KBM-7 (cell line): ENCODE measurements at places on chromosomes 5 and 9.

DNA sequence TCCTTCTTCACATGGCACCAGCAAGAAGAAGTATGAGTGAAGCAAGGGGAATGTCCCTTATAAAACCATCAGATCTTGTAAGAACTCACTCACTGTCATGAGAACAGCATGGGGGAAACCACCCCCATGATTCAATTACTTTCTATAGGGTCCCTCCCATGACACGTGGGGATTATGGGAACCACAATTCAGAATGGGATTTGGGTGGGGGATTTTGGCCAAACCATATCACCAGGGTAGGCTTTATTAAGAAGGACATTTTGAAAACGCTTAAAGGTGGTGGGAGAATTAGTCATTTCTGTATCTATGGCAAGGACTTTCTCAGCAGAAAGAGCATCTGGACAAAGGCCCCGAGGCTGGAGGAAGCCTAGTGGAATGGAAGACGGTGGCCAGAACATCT, 100.2 kb upstream of the ADAMTS16 start:
- no peak for DNase-seq

DNA sequence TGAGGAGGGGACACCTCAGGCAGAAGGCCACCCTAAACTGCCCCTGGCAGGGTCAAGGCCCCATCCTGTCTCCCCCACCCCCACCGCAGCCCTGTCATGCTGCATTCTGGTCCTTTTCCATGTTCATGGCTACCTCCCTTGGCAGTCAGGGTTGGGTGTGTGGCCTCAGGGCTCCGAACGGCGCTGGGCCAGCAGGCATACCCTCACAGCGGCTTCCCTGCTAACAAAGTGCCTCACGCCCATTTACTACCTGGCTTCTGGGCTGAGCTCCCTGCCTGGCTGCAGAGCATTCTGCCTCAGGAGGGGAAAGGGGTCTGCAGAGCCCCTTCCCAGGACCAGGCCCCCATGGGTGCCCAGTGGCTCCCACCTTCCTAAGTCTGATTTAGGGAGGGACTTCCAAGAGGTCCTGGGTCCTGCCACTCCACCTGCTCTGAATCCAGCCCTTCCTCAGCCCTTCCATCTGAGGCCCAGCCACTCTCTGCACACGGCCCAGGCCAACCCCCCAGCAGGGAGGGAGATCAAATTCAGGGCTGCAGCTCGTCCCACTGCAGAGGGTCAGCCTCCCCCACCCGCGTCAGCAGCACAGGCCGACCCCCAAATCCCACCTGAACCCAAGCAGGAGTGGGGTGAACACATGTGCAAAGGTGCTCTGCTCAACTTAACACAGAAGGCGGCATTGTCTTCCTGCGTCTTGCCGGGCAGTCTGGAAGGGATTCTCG, 115.9 kb upstream of the PHYKPL start:
- DNase-seq = no peak

DNA sequence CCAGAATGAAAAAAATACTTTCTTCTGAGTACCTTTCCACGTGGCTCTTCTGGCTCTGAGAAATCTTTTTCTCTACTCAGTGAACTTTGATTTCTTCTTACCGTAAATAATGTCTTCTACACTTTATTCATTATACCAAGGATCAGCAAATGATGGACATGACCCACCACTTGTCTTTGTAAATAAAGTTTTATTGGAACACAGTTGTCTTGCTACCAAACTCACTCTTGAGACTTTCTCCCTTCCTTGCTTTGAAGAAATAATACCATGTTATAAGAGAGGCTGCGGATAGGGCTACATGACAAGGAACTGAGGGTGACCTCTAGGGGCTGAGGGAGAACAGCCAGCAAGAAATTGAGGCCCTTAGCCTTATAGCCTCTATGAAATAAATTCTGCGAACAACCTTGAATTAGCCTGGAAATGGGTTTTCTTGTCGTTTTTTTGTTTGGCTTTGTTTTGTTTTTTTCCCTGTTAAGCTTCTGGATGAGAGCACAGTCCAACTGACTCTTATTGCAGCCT, 212.5 kb downstream of the COMMD10 start:
- DNase-seq = no peak

DNA sequence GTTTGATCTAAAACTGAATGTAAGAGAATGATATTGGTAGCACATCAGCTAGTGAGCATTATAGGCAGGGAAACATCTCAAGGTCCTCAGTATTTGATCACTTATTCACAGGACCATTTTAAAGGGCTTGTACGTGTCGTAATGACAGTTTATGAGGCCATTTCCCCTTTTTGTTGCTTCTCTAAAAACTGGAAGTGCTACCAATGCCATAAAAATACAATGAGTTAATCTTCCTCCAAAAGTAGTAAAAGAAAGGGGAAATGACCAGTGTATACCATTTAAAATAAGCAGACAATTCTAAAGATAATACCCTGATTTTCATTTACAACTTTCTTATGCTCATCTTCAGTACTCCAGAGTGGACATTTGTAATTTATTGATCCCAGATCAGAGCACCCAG, 285.8 kb upstream of the PCSK5 start:
- DNase-seq = peak; percentile 61

DNA sequence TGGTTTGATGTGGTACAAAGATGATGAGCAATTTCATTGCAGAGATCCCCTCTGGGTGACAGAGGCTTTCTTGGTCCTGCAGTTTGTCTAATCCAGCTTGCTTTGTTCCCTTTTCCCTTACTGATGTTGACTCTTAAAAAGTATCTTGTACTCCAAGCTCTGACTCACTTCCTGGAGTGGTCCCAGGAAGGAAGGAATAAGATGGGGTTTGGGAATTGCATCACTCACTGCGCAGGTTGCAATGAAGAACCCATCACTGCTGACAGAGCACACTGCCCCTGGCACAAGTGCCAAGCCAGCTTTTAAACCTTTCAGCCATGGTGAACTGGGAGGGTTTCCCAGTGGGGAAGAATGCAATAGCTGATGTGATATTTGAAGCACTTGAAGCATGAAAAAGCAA, 662.2 kb upstream of the CTNND2 start:
- DNase-seq = no peak

DNA sequence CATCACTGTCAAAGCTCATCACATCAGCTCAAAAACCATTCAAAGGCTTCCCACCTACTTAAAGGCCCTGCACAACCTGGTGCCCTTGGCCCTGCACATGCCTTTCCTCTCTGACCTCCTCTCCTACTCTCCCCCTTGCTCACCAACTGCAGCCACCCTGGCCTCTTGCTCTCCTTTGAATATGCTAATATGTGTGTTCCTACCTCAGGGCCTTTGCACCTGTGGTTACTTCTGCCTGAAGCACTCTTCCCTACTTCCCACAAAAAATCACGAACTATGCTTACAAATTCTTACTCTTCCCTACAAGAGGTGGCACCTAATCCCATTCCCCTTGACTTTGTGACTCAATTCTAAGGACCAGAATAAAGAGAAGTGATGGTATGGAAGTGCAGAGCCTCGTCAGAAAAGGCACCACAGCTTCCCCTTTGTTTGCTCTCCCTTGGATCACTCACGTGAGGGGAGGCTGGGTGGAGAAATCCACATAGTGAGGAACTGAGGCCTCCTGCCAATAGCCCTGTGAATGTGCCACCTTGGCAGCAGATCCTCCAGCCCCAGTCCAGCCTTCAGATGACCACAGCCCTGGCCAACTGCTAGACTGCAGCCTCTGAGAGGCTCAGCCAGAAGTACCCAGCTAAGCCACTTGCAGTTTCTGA, 3.2 kb upstream of the TMEM171 start:
- no peak for DNase-seq

GRCh38 chr9:121596515-121596914, 54.9 kb upstream of the DAB2IP start:
- no peak for DNase-seq

DNA sequence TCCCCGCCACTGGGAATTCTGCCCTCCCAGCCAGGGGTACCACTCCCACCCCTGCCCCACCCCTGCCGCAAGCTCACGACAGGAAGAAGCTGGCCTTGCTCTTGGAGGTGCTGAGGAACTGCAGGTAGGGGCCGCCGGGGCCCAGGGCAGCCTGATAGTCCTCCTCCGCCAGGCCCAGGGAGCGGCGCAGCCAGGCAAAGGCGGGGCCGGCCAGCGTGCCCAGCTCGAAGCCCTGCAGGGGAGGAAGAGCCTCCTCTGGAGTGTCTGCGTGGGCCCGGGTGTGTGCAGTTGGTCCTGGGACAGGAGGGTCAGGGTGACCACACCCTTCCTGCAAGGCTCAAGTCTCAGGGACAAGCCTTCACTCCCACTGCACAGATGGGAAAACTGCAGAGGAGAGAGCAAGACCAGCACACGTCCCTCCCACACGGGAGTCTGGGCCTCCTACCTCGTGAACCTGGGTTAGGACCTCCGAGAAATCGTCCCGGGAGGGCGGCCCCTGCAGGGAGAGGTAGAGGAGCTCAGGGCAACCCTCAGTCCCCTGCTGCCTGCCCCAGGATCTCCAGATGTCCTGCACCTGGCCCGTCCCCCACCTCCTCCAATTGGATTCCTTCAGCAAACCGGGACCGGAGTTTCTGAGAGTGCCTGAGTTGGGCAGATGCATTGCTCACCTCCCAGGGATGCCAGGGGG, 2.4 kb downstream of the PIP5KL1 start:
- no peak for DNase-seq

DNA sequence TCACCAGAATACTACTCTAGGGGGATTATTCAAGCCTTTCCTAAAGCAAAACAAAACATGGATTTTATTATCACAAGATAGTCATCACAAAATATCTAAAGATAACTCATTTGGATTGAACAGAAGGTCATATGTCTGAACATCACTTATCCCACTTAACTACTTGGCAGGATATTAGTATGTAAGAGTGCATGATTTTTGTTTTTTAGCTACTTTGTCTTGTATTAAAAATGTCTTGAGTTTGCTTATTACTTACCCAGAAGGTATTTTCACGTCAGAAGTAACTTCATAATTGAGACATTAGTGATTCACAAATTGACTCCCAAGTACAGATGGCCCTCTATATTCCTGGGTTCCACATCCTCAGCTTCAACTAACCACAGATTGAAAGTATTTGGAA, 113.8 kb downstream of the TLE4 start:
- DNase-seq = no peak

GRCh38 chr5:54421976-54422375, 33.5 kb upstream of the HSPB3 start:
- DNase-seq = no peak

- no peak for DNase-seq
These were observed 115.7 kb downstream of the TRIO start for GRCh38 chr5:14258840-14259239.

DNA sequence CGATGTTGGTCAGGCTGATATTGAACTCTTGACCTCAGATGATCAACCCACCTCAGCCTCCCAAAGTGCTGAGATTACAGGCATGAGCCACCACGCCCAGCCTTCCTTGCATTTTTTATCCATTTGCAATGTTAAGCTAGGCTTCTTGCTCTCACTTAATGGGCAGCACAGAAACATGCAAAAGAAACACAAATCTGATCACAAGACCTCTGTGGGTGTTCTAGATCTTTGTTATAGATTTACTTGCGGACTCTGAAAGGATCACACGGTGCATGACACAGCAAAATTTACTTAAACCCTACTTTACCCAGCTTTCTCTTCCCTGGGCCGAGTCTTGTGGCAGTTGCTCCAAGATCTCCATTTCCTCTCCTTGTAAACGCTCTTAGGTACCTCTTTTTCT, 71.3 kb downstream of the PSAT1 start:
- DNase-seq = no peak

DNA sequence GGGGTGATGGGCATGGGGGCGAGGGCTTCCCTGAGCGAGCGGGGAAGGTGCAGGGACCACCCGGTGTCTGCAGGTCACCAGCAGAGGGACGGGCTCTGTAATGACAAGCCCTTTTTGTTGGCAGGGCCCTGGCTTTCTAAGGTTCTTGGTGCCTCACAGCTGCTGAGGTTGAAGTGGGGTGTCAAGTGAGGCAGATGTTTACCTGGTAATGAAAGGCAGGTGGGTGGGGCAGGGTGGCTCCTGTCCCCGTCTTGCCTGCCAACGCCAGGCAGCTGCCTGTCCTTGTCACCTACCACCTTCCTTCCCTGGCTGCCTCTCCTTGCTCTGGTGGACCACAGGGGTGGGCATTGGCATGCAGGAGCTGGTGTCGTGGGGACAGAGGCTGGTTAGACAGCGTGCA, 41.0 kb upstream of the SEMA4D start:
- DNase-seq = no peak

- DNase-seq = peak; percentile 37
These were observed 197.1 kb downstream of the TTLL11 start for GRCh38 chr9:121895818-121896544.

GRCh38 chr9:113580041-113580953, 116.8 kb downstream of the RGS3 start:
- DNase-seq = no peak

GRCh38 chr5:14415024-14415697, 166.4 kb upstream of the OTULINL start:
- DNase-seq = no peak

GRCh38 chr9:100449420-100449819, 22.5 kb downstream of the MSANTD3 start:
- no peak for DNase-seq

DNA sequence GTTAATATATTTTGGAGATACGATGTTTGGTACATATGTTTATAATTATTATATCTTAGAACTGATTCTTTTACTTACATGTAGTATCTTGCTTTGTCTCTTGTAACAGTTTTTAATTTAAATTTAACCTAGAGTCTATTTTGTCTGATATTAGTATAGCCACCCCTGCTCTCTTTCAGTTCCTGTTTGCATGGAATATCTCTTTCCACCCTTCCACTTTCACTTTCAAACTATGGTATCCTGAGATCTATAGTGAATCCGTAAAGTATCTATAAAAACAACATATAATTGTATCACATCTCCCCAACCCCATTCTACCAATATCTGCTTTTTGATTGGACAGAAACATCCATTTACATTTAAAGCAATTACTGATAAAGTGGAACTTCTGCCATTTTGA, 7.2 kb downstream of the IRGM start:
- no peak for DNase-seq

GRCh38 chr5:143583409-143583808, 179.9 kb upstream of the NR3C1 start:
- DNase-seq = peak; percentile 28

DNA sequence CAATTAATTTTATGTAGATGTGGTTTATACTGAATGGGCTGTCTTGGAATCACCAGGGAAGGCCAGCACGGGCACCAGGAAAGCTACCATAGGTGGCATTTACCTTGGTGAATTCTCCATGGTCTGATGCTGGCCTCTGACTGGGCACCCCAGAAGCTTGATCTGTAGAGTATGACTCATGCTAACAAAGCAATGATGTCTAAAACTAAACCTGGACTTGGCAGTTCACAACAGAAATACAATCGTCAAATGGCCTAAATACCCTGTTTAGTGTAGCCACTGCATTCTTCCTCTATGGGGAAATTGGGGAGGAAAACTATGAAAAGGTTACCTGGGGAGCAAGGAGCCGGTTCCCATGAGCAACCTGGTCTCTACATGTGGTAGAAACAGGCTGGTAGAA, 98.0 kb downstream of the ATPSCKMT start:
- no peak for DNase-seq

GRCh38 chr5:9538504-9538903, 7.4 kb downstream of the SEMA5A start:
- no peak for DNase-seq

DNA sequence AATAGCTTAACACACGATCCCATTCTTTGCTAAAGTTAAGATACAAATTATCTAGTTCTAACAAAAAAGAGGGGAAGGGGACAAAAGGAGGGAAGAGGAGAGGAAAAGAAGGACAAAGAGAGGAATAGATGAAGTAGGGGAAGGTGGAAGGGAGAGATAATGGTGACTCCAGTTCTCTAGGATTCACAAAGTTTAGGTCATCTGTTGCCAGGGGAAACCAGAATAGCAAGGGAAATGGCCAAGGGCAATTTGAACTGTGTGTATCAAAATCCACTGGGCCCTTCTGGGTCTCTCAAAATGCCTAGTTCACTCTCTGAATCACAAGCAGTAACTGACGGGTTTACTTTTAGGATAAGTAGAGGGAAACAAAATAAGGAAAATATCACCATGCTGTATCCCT, 7.6 kb downstream of the SLC24A2 start:
- DNase-seq = no peak
